ENCODE measurements at places on chromosomes 4 and X.
A peak's percentile ranks its signal among the peaks of the same experiment; 100 is the strongest.

- DNase-seq = no peak
Observed at GRCh38 chr4:146648461-146648783, 9.7 kb downstream of the POU4F2 start.

- DNase-seq = peak; percentile 58
Observed at GRCh38 chrX:13373431-13374187, 53.8 kb upstream of the ATXN3L start.

- no peak for DNase-seq
Observed at GRCh38 chrX:108642273-108642628, 94.1 kb downstream of the IRS4 start.

DNA sequence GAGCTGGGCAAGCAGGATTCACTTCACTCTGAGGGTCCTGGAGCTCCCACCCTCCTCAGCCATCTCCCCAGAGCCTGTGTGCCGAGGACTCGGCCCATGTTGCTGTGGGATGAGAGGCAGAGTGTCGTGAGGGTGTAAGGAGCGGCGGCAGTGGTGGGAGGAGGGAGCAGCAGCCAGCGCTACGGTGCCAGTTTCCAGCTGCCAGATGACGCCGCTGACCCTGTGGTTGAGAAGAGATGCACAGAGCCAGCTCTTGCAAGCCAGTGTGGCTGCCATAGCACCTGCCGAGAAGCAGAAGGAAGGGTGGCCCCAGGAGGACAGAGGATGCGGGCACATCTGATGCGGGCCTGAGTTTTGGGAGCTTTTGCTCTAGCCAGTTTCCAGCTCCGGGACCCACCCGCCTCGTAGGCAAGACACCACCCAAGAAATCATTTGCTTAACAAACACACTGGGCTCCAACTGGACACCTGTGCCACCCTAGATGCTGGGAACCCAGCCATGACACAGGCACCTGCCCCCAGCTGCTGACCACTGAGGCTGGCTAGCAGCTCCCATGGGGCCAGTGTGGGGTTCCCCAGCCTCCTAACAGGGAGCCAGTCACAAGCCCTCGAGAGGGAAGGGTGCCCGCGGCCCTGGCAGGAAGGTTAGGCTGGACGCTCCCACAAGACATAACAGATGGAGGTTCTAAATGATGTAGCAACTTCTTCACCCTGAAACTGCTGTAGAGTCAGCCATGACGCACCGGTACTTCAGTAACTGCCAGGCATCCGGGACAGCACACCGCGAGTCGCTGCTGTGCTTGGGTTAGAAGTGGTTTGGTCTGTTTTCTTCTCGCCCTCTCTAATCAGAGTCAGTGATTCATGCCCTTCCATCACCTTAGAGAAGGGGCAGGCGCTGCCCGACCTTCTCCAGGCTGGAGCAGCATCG lies 8.9 kb downstream of the MSANTD1 start:
- DNase-seq = no peak

DNA sequence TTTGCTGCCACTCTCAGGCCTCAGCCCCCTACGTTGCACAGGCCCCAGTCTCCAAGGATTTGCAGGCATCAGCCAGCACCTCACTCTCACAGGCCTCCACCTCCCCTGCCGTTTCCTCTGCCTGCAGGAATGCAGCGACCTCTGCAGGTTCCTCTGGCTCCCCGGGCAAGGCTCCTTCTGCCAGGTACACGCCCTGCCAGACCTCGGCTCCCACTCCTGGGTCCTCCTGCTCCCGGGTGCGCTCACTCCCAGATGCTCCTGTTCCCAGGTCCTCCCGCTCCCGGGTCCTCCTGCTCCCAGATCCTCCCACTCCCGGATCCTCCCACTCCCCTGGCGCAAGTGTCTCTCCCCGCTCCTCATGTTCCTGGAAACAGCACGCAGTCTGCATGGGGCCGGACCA lies 144.4 kb upstream of the RADX start:
- DNase-seq = no peak
